ENCODE measurements at places on chromosomes 7 and 10.

DNA sequence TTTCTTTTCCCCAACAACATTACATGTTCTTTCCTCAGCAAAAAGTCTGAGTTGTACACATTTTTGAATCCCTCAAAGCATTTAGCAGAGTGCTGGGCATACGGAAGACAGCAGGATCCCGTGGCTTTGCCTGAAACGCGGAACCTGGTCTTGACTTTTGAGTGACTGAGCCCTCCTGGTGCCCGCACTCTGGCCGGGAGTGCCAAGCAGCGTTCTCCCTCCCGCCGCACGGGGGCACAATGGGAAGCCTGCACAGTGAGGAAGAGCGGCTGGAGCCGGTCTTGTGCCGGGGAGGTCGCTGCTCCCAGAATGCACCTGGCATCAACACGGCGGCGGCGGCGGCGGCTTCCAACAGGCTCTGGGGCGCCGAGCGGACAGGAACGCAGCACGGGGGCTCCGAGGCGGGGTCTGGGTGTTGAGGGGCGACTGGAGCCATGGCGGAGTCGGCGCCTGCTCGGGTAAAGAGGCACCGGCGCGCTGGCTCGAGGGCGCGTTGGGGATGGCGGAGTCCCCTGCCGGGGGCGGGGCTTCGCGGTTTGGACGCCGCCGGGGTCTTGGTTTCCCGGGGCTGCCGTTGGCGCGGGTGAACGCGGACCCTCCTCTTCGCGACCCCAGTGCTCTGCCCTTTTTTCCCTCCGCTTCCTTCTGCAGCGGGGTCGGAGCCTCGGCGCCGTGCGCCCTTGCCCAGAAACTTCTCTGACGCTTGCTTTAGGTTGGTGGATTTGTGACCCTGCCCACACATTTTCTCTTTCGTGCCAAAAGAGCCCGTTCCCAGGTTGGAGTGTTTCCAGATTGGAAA is at the start of gene ZNF212:
Gene ZNF212 (plus strand): TSS at position 307 of the 799 bp plus-strand sequence. CDS start 128 bp downstream, at position 435.
- DNase-seq, result peak; percentile 84

DNA sequence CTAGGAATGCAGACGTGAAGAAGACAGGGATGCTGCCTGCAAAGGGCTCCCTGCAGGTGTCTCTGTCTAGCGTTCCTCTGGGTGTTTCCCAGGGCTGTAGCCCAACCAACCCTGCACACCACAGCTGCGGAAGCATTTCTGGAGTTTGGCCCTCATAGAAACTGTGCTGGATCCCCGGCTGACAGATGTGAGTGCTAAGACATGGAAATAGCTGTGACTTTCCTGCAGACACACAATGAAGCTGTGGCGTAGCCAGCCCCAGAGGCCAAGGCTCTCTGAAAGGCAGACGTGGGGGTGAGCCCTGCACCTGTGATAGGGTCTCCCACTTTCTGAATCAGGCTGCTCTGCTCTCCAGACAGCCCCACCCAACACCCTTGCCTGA is 44.8 kb downstream of the ADCYAP1R1 start:
- DNase-seq, result no peak

DNA sequence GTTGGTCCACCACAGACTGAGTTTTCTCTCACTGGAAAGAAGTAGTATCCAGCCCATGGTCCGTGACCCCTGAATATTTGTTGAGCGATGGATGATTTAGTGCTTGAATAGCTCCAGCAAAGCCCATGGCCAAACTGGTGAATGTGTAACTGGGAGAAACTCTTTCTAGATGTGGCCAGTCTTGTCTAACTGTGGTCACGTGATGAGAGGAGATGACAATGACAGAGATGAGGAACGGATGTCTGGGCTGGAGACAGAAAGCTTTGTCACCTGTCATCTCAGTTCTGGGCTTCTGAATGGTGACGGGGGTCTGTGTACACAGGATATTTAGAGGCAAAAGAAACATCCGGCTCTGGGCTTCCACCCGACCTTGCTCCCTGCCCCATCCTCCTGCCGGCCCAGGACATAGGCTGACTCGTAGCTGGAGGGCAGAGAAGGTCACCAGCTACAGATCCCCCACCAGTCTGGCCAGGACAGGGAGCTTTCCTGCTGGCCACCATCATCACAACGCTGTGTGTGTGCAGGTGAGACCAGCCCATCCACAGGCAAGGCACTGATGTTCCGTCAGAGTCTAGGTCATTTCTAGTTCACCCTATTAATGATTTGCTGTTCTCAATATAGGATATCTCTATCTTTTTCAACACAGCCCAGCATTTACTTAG is 152.5 kb upstream of the TNS3 start:
- no peak for DNase-seq

DNA sequence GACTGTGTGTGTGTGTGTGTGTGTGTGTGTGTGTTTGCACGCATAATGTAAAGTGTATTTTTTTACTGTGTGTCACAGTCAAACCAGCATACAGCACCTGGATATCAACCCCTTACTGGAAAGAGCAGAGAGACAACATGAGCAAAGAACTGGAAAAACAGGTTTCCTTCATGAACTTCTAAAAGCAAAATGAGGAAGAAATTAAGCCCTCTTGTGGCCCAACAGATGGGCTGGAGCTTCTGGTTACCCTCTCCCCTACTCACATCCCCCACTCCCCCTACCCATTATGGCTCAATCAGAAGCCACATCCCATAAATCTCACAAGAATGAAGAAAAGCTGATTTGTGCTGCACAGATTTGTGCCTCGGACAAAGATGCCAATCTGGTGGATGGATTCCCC is 36.2 kb downstream of the PDE1C start:
- DNase-seq, result no peak
